IMR-90 (cell line): ENCODE measurements at places on chromosomes 6 and 20. TPM values are rescaled to one million over a fixed set of nuclear protein-coding genes. Genes with fewer than 3 reads are reported as not detected.
A peak's percentile ranks its signal among the peaks of the same experiment; 100 is the strongest.

Gene TRIM31
- total RNA-seq: not detected in 2 replicates

Gene TRAM2
- 77.2 and 81.1 TPM in 2 replicates for total RNA-seq

Gene SLC29A1
- total RNA-seq: 4.1 and 4.7 TPM in 2 replicates

Gene CDYL
- total RNA-seq: 72.2 and 92.1 TPM in 2 replicates

- no peak for DNase-seq
Measured at GRCh38 chr6:14180609-14181008, 63.0 kb downstream of the CD83 start.

- no peak for DNase-seq
Measured at GRCh38 chr6:28235912-28236452, 10.9 kb downstream of the ZSCAN9 start.

DNA sequence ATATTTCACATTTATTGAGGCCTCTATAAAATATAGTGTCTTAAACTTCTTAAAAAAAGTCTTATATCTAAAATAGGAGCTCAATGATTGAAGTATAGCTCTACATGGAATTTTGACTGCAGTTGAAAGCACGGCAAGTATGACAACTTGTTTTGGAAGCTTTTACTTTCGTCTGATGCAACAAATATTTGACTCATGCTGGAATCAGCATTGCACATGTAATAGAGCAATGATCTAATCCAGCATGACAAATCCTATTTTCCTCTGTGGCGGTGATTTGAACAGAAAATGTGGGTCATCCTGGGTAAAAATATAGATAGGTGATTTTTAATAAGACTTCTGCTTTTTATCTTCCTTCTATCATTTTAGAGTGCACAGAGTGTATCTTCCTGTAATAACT is 111.6 kb downstream of the TINAG start:
- peak; percentile 96 for DNase-seq

DNA sequence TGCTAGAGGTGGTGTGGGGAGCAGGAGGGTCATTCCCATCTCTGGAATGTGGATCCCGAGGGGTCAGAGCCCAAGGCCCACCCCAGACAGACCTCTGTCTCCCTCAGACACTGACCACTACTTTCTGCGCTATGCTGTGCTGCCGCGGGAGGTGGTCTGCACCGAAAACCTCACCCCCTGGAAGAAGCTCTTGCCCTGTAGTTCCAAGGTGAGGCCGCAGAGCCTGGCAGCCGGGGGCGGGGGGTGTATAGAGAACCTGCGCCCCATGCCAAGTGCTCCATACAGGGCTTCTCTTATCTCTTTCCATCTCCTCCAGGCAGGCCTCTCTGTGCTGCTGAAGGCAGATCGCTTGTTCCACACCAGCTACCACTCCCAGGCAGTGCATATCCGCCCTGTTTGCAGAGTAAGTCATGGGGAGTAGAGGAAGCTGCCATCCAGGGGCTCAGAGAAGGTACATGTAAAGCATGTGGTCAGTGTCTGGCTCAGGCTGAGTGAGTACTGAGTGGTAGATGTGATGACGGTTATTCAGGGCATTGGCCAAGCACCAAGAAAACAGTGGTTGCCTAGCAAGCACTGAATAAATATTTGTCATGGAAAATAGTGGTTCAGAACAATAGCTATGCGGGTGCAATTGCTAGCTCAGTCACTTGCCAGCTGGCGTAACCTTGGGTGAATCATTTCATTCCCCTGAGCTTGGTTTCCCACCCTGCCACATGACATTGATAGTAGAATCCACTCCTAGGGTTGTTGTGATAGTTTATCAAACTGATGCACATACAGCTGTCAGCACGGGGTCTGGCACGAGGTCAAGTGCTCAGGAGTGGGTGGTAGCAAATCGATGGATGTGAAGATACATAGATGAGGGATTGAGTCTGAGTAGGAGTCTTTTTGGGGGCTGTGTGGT is 3.5 kb downstream of the PIGT start:
- peak; percentile 94 for DNase-seq

DNA sequence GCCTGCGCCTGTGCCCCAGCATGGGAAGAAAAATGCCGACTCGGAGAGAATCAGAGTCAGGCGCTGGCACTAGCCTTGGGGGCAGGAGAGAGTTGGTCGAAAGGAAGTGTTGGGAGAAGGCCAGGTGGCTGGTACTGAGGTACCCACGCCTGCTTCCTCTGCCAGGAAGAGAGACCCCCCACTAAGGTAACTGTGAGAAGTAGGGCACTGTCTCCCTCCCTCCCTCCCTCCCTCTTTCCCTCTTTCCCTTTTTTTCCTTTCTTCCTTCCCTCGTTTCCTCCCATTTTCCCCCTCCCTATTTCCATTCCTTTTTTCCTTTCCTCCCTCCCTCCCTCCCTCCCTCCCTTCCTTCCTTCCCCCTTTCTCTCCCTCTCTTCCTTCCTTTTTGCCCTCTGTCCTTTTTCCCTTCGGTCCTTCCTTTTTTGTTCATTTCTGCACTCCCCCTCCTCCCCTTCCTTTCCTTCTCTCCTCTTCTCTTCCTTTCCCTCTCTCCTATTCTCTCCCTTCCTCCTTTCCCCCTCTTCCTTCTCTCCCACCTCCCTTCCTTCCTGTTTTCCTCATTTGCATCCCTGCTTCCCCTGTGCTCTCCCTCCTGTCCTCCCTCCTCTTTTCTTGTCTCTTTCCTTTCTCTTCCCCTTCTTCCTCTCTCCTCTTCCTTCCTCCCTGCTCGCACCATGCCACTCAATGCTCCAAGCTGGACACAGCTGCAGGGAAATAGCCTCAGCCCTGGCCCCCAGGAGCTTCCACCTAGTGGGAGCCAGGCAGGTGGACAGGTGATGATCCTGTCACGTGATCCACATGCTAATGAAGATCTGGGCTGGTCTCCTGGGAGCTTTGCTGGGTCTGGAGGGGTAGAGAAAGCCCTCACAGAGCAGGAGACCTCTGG is 148.0 kb downstream of the DHX35 start:
- DNase-seq: no peak

- DNase-seq: no peak
Measured at GRCh38 chr6:166648846-166649245, 21.8 kb upstream of the RPS6KA2 start.

GRCh38 chr6:12051861-12052368 is 39.8 kb downstream of the HIVEP1 start:
- DNase-seq: peak; percentile 88

DNA sequence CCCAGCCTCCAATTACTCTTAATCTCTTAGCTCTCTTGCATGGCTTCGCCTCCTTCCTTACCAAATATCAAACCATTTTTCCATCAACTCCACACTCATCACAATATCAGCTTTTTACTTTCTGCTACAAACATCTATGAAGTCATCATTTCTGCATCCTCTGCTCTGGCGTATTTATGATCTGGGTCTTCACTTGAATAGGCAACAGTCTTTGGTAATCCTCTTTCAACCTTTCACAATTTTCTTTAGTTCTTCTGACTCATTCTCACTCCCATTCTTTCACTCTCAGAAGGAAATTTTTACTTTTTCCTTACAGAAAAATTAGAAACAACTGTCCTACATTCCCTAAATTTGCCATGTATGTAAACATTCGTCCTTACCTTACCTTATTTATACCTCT is 522.4 kb downstream of the HDGFL1 start:
- peak; percentile 60 for DNase-seq
